Stimulated activated CD4-positive, alpha-beta T cell treated with anti-CD3 and anti-CD28 coated beads, TNF-alpha, amount 100 ng/mL, for 48 hours (primary cell): ENCODE measurements at places on chromosomes 13 and 19.

- DNase-seq: no peak
Measured at GRCh38 chr13:32783067-32783466, 196.8 kb downstream of the PDS5B start.

GRCh38 chr13:52978989-52979388 is 49.6 kb upstream of the OLFM4 start:
- no peak for DNase-seq

- DNase-seq: no peak
Measured at GRCh38 chr13:51278426-51279130, 56.4 kb downstream of the FAM124A start.

DNA sequence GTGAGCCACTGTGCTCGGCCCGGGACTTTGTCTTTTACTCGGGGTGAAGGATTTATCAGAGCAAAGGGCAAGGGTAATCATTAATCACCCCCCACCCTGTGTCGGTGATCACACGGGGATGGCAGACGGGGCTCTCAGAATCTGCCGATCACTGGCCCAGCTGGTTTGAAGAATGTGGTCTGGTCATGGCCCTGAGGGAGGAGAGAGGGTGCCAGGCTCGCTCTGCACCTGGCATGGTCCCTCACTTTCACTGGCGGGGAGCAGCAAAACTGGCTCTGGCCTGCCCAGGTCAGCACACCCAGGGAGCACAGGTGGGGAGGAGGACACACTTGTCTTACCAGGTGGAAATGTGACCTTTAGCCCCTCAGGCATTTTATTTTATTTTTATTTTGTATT is 10.2 kb downstream of the REEP6 start:
- DNase-seq: no peak

DNA sequence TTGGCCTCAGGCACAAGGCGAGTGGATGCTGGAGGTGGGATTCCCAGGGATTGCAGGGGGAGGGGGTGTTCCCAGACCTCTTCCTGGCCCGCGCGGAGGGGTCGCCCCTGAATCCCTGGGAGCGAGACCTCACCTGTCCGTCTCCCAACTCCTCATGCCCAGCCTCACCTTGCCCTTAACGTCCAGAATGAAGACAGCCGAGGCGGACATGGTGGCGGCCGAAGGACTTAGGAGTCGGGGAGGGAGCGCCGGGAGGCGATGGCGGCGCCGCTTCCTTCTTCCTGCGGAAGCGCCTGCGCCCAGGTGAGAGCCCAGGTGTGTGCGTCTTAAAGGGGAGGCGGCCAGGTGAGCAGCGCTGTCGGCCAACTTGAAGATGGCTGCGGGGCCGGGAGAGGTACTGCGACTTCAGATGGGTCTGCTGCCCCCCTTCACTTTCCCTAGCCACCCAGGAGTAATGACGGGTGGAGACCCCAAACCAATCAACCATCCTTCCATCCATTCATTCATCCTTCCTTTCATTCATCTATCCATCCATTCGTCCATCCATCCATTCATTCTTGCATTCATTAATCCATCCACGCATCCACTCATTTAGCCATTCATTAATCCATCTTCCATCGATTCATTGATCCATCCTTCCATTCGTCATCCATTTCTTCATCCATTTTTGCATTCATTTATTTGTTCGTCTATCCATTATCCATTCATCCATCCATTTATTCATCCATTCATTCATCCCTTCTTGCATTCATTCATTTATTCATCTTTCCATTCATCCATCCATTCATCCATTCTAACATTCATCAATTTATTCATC is at the start of gene AP1M2:
AP1M2 (minus strand) TSS at position 291 of the 817 bp plus-strand sequence; CDS start at position 210, 81 bp downstream.
- no peak for DNase-seq

DNA sequence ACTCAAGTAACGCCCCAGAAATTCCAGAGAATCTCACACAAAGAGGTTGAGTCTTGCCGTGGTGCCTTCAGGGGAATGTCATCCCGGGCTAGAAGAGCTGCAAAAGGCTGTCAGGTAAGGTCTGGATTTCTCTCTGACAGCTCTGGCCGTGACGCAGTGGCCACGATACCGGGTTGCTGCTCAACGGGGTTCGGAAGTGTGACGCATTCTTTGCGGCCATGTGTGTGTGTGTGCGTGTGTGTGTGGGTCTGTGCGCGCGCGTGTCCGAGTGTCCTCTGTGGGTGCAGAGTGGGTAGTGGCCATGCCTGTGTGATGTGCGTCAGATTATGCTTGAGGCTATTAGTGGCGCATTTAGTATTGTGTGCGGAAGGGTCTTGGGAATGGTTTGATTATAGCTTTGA is 306 bp downstream of the ZNF540 start:
- peak; percentile 14 for DNase-seq

DNA sequence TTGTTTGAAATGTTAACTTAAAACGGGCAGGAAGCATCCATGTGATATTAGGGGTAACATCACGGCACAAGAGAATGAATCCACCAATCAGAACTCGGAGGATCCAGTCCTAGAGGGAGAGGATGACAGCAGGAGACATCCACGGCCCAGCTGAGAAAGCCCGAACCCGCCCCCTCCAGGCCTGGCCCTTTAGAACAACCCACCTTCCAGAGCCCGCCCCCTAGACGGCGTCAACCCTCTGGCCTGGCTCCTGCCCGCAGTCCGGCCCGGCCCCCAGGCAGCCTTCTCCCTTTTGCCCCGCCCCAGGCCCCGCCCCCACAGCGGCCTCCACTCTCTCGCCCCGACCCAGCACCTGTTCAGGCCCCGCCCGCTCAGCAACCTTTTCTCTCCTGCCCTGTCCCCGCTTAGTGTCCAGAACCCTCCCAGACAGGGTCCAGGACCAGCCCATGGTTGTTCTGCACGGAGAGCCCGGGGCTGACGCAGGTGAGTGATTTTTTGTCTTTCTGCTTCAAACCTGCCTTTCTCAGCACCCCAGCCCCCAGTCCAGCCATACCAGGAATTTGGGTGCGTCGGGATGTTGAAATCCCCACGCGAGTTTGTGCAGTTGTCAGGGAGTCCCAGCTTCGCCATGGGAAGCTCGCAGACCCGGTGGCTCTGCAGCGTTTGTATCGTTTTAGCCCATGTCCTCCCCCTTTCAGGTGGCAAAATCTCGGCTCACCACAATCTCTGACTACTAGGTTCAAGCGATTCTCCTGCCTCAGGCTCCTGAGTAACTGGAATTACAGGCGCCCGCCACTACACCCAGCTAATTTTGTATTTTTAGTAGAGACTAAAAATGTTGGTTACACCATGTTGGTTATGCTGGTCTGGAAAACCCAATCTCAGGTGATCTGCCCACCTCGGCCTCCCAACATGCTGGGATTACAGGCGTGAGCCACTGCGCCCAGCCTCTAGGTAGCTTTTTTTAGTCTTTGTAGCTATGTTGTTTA is 16.1 kb downstream of the ZNF816 start:
- DNase-seq: no peak
